ENCODE measurements at places on chromosomes 2 and 18.

GRCh38 chr2:190511104-190511503 lies 23.4 kb downstream of the NEMP2 start:
- DNase-seq, result no peak

- no peak for DNase-seq
Observed at GRCh38 chr2:174776223-174776622, 12.0 kb upstream of the CHRNA1 start.

- no peak for DNase-seq
Observed at GRCh38 chr18:5398269-5398668, 102.7 kb upstream of the ZBTB14 start.

DNA sequence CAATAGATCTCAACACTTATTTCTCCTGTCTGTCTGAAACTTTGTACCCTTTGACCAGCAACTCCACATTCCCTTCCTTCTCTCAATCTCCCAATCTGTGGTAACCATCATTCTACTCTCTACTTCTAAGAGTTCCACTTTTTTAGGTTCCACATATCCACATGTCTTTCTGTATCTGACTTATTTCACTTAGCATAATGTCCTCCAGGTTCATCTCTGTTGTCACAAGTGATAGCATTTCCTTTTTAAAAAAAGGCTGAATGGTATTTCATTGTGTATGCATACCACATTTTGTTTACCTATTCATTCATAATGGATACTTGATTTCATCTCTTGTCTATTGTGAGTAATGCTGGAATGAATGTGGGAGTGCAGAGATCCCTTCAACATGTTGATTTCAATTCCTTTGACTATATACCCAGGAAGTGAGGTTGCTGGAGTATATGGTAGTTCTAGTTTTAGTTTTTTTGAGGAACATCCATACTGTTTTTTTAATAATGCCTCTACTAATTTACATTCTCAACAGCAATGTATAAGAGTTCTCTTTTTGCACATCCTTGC lies 18.8 kb upstream of the MMADHC start:
- no peak for DNase-seq

DNA sequence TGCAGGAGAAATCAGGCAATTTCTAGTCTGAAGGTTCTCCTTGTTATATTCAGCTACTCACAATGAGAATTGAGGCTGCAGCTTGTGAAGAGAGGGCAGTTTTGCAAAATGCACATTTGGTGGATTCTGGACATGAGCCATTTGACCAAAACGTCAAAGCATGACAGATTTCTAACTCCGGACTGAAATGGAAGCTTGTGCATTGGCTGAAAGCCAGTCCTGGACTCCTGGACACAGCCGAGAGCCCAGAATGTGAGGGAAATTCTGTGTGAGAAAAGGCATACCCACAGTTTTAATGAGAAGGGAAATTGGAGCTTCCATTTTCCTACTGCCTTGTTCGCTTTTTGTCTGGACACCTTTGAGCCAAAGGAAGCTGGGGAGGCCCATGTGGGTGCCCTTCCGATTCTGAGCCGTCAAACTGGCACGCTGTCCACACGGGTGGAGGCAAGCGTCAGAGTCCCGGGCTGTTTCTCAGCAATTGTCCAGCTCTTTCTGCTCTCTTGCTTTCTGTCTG lies 23.7 kb upstream of the ROCK2 start:
- no peak for DNase-seq

- DNase-seq, result no peak
Observed at GRCh38 chr2:27569398-27569797, 13.4 kb upstream of the ZNF512 start.

DNA sequence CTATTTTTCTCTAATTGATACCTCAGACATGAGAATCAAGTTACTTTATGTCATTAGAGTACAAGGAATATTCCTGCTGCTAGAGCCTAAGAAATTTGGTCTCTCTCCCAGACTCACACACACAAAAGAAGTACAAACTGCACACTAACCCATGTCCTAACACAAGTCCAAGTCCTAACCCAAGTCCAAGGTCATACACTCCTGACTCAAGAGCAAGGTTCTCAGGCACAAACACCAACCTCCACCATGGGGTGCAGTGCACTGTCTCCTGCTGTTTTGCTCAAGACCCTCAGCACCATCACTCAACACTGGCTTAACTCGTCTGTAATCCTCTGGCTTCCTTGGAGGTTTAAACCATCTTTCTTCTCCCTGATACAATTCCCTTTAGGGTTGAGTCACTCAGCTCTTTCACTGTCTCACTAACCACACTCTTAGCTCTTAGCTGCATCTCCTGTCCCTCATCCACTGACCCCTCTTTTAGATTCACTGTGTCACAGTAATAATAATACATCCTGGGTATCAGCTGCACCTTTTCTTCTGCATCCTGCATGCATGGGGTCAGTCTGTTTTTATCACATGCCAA lies 129.8 kb downstream of the BCL2L11 start:
- DNase-seq, result no peak

GRCh38 chr2:10654069-10654468 lies 35.7 kb downstream of the NOL10 start:
- no peak for DNase-seq

GRCh38 chr18:21853016-21853415 lies 112.4 kb downstream of the MIB1 start:
- no peak for DNase-seq

GRCh38 chr2:112841295-112842044 lies 4.9 kb upstream of the IL1B start:
- no peak for DNase-seq

- no peak for DNase-seq
Observed at GRCh38 chr2:33378556-33379210, 97.8 kb upstream of the RASGRP3 start.

DNA sequence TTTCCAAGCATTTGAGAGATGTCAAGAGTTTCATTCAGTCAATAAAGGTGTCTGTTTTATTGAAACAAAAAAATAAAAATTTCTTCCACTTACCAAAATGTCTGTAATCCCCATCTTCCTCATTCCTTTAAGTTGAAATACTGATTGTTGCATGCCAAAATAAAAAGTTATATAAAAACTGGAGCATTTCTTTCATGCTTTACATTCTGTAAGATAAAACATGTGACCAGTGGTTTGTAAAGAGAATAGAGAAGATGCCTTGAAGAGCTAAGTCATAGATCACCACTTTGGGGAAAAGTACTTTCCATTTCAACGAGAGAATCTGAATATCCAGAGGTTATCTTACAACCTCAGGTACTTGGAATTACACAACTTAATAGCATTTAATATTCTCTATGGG lies 35.9 kb upstream of the MYO1B start:
- no peak for DNase-seq

- no peak for DNase-seq
Observed at GRCh38 chr18:34951625-34952379, 89.4 kb upstream of the MAPRE2 start.

- DNase-seq, result no peak
Observed at GRCh38 chr18:36950960-36951359, 122.0 kb downstream of the KIAA1328 start.

DNA sequence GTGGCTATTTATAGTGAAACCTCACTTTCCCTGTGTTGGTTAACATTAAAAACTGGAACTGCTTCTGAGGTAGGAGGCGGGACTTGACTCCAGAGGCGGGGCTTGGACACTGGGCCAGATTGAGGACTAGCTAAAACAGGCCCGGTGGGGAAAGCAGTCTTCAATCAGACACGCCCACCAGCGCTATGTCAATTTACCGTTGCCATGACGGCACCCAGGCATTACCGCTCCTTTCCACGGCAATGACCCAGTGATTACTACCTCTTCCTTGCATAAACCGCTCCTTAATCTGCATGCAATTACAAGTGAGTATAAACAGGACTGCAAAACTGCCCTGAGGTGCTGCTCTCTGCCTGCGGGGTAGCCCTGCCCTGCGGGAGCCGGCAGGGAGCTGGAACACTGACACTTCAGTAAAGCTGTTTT lies 35.3 kb downstream of the LRRFIP1 start:
- no peak for DNase-seq

DNA sequence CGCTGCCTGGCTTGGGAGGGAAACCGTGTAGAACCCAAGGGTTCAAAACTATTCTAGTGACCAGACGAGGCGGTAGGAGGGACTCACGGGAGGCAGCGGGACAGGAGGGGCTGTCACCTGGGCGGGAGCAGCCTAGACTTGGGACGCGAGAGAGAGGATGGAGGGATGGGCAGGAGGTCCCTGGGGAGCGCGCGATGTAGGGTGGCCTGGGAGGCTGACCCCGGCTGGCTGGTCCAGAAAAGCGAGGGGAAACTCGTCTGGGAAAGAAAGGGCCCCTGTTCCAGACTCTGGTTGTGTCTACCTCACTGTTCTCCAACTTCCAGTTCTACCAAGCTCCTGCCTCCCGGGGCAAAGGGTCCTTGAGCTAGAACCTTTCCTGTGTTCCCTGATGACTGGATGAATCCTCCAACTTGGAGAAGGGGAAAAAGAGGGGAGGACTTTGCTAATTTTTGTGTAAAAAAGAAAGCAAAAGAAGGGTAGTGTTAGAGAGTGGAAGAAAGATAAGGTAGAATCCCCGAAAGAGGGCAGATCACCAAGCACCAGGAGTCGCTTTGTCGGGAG lies 1.4 kb downstream of the DOK6 start:
- no peak for DNase-seq

DNA sequence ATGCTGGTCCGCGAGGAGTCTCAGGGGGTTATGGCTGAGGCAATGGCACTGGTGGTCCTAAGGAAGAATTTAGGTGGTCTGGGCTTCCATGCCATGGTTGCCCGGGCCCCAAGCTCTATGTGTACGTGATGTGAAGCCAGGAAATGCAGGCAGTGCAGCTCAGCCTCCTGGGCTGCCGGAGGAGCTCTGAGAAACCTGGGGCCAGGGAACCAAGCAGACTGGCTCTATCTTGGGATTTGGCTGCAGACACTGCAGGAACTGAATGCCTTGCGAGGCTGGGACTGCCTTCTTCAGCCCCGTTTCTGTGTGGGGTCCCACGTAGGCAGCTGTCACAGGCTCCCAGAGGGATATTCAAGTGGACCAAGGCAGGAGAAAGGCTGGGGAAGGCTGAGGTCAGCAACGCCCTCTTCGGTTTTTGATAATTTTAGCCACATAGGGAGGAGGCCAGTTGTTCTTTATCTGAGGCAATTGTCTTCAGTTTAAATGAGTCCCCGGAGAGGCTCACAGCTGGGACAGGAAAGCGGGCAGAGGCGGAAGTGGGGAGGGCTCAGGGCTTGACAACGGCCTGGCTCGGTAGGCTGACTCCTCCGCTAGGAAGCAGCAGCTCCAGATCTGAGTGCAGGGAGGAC lies 77.7 kb downstream of the RHOB start:
- DNase-seq, result no peak

- no peak for DNase-seq
Observed at GRCh38 chr2:27216416-27217137, 592 bp upstream of the CAD start.

- no peak for DNase-seq
Observed at GRCh38 chr2:23505218-23505983, 120.4 kb downstream of the KLHL29 start.

DNA sequence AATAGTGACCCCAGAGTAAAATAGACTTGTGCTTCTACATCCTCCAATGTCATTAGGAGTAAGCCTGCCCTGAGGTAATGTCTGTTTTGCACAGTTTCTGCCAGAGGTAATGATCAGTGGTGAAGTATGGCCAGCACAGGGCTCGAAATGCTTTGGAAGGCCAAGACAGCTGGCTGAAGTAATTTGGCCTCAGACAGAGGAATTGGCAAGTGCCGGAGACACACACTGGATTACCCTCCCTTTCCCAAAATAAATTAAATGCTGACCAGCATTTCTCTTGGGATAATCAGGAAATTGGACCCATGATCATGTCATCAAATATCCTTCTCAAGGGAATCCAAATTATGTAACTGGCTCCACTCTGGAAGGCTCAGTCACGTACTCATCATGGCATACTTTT lies 379.0 kb upstream of the CHST9 start:
- no peak for DNase-seq

DNA sequence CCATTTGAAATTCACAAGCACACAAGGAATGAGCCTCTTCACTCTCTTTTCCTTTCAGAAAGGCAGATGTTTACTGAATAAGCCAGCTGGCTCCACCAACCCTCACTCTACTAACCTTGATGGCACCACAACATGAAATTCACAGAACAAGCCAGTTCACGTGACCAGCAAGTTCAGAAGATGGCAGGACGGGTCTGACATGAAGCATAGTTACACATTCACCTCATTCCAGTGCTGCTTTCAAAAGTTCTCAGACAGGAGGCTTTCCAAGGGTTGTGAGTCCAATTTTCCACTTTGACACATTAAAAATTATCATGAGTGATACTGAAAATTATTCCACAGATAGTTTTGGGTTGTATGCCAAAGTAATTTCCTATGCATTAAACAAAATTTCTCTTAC lies 74.2 kb upstream of the MBOAT2 start:
- DNase-seq, result no peak

DNA sequence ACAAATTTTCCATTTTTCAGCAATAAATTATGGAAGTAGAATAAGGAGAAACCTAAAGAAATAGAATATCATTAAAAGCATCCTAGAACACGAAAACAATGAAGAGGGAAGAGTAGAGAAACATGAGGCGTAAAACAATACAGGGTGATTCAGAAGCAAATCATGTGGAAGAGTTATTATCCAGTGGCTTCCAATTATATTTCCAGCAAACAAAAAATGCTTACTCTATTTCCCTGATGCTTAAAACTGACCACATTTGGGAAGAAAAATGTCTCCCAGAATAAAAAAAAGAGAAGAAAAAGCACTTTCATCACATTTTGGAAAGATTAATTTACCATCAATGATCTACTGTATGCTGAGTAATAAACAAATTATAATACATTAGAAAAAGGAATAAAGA lies 192.6 kb downstream of the CD226 start:
- no peak for DNase-seq

GRCh38 chr2:232299927-232300674 lies 78.5 kb upstream of the ALPP start:
- no peak for DNase-seq

- peak; percentile 49 for DNase-seq
Observed at GRCh38 chr2:230974096-230974913, 21.6 kb upstream of the SPATA3 start.

- DNase-seq, result no peak
Observed at GRCh38 chr2:174058026-174058425, 92.9 kb upstream of the SP3 start.

- no peak for DNase-seq
Observed at GRCh38 chr18:44802508-44802907, 121.8 kb downstream of the SETBP1 start.

DNA sequence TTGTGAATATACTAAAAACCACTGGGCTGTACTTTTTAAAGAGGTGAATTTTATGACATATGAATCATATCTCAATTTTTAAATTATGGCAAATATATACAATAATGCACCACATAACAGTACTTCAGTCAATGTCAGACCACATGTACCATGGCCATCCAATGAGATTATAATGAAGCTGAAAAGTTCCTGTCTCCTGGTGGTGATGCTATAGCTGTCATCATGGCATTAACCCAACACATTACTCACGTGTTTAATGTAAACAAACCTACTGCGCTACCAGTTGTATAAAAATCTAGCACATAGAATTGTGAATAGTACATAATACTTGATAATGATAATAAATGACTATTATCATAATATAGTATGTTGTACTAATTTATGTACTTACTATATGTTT lies 77.6 kb upstream of the ID2 start:
- no peak for DNase-seq
